ENCODE measurements at places on chromosomes 4 and X.

- DNase-seq = peak; percentile 56
Measured at GRCh38 chr4:182770259-182770995, 146.8 kb downstream of the DCTD start.

GRCh38 chr4:7161721-7162214, 30.6 kb upstream of the SORCS2 start:
- no peak for DNase-seq

- no peak for DNase-seq
Measured at GRCh38 chr4:140103676-140104075, 50.3 kb downstream of the MAML3 start.

DNA sequence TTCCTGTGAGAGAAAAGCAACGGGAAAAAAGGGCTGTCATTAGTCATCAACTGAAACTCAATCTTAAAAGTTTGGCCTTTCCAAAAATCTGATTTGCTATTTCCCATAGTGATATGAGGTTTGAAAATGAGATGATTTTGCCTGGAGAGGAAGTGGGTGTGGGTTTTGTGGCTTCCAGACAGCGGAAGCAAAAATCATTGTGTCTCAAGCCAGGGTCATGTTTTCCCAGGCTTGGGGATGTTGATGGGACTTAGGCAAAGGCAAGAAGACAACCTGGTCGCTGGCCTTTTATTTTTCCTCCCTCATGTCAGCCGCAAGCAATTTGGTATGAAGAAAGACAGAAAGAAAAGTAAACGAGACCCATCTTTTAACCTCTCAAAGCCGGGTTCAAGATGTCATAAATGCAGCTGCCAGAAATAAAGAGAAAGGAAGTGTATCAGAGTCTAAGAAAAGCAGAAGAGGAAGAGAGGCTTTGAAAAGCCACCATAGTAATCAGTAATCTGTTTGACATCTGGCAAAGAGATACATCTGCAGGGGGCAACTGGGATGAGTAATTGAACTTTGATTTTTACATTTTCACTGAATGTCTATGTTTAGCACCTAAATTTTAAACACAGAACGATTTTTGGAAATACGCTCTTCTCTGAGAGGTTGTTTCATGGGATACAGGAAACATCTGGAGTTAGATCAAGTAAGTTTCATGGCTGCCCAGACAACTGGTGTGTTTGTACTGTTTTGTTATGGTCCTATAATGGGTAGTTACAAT, 521.6 kb upstream of the SLIT2 start:
- DNase-seq = no peak

DNA sequence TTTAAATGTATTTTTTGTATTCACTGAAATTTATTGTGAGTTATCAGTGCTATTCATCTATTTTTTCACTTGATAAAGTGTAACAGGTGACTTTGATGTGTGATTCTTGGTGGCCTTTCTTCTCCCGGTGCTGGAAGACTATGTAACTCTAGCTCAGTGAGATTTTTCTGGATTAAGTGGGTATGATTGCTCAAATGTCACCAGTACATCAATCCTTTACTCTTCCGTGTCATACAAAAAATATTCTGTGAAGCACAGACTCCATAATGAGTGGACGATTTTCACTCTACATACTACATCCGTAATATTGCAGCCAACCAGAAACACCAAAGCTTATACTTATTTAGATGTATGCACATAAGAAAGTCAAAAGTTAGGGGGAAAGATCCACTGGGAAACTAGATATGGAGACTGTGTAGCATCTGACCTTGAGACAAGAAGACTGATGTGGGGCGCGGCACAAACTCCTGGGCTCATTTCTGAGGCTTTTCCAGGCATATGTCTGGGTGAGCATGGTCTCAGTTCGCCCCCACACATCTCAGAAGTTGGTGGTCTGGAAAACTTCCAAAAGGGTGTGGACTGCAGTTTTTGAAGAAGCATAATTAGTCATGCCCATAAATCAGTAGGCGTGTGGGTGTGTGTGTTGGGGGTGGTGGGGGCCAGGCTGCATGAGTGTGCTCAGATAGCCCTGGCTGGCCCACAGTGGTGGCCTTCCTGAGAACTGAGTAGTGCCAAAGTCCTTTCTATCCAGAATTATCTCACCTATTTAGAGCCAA, 53.9 kb upstream of the TENM3 start:
- DNase-seq = peak; percentile 69

- DNase-seq = peak; percentile 51
Measured at GRCh38 chrX:107935664-107936433, 46.3 kb downstream of the TEX13B start.

GRCh38 chr4:125303058-125303457, 11.7 kb upstream of the FAT4 start:
- no peak for DNase-seq

GRCh38 chr4:113316879-113317278, 267.4 kb downstream of the ANK2 start:
- DNase-seq = no peak

GRCh38 chr4:186809070-186809469, 85.4 kb upstream of the FAT1 start:
- no peak for DNase-seq

GRCh38 chr4:11367371-11367770, 61.3 kb downstream of the HS3ST1 start:
- peak; percentile 48 for DNase-seq

DNA sequence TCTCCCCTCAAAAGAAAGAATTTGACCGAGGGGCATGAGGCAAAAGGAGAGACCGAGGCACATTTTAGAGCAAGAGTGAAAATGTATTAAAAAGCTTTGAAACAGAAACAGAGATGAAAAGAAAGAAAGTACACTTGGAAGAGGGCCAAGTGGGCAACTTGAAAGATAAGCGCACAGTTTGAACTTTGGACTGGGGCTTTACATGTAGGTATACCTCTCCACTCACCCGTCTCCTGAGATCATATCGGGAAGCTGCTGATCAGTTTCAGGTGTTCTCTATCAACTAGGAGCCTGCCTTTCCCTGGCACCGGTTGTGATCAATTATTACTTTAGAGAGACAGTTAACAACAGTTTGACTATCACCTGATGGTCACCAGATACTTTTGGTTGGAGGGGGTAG, 2666.5 kb downstream of the ARAP2 start:
- DNase-seq = no peak

DNA sequence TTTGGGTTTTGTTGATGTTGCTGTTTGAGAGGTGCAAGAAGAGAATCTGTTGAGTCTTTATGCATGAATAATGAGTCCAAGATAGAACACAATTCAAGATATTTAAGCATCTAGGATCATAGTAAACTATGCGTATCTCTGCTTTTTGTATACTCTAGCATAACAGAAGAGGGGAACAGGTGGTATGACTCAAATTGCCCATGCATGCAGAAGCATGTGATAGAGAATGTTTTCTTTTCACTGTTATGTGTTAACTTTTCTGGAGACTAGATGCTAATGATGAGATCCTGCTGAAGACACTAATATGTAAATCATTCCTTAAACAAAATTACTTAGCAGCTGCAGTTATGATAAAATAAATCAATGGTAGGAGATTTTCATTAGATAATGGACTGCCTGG, 165.3 kb upstream of the FTHL17 start:
- no peak for DNase-seq

GRCh38 chr4:102778720-102779119, 18.0 kb upstream of the MANBA start:
- no peak for DNase-seq

DNA sequence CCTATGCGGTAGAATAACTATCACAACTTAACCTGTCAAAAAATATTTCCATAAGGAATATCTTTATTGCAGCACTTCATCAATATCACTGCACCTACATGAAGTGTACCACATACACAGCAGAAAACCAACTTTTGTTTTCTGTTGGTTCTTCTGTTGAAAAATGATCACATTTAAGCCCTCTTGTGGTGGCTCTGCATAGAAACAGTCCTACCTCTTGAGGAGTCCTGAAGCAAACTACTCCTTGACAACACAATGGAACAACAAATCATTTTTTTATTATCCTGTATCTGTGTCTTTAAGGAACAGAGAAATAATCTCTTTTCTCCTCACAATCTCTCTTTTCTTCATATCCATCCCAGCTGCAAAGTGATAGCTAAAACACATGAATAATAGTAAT, 39.8 kb upstream of the ATOH1 start:
- DNase-seq = no peak
